ACHN (cell line): ENCODE measurements at places on chromosomes 7 and 10.
A peak's percentile ranks its signal among the peaks of the same experiment; 100 is the strongest.

DNA sequence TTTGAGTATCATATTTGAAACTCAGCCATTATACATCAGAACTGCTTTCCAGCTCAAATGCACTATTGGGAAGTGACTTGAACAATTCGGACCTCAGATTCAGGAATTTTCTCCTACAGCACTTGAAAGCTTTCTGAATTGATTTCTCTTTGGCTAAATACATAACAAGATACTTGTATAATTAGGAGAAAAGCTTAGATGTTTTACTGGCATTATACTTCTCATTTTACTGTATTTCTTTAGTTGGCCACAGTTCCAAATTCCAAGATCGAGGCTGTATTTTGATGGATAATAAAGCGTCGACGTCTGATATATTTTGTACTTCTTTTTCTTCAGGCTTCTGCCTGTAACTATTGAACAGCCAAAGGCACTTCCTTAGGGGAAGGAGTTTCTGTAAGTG lies 26.7 kb upstream of the LYZL2 start:
- DNase-seq = no peak

GRCh38 chr7:107582875-107583274 lies 2.8 kb downstream of the BCAP29 start:
- DNase-seq = no peak

GRCh38 chr10:131021969-131022368 lies 289.6 kb downstream of the TCERG1L start:
- DNase-seq = no peak

- DNase-seq = peak; percentile 38
These were observed 119.9 kb downstream of the MGMT start for GRCh38 chr10:129586898-129587443.

- DNase-seq = no peak
These were observed 31.4 kb upstream of the PAX2 start for GRCh38 chr10:100713859-100714565.

GRCh38 chr7:130367836-130368746 lies 12.2 kb upstream of the CPA1 start:
- DNase-seq = no peak

GRCh38 chr7:64581926-64582894 lies 19.3 kb upstream of the ZNF680 start:
- no peak for DNase-seq

DNA sequence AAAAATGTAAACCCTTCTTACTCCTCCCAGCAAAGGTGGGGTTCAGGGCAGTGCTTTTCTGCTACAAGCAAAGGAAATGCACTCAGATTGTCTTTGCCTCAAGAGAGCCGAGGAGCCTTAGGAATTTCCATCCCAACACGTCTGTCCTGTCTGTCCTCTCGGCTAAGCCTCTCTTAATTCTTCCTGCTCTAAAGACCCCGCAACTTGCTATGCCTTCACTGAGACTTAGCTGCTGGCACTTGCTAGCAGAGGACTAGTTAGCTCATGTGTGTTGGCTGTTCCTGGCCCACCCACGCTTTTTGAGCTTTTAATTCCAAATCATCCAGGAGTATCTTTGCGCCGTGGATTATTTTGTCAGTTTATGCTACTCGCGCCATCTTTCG lies 481 bp upstream of the NPM3 start:
- DNase-seq = peak; percentile 37

DNA sequence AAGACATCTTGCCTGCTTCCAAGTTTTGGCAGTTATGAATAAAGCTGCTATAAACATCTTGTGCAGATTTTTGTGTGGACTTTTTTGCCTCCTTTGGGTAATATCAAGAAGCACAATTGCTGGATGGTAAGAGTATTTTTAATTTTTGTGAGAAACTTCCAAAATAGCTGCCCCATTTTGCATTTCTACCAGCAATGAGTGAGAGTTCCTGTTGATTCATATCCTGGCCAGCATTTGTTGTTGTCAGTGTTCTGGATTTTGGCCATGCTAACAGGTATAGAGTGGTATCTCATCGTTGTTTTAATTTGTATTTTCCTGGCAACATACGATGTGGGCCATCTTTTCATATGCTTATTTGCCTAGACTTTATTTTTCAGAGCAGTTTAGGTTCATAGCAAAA lies 53.9 kb downstream of the BTAF1 start:
- no peak for DNase-seq

GRCh38 chr10:79447911-79448731 lies 2.7 kb upstream of the ZCCHC24 start:
- no peak for DNase-seq

GRCh38 chr10:5105626-5106025 lies 11.4 kb downstream of the AKR1C3 start:
- no peak for DNase-seq

GRCh38 chr10:122264436-122264835 lies 6.7 kb upstream of the BTBD16 start:
- peak; percentile 26 for DNase-seq

DNA sequence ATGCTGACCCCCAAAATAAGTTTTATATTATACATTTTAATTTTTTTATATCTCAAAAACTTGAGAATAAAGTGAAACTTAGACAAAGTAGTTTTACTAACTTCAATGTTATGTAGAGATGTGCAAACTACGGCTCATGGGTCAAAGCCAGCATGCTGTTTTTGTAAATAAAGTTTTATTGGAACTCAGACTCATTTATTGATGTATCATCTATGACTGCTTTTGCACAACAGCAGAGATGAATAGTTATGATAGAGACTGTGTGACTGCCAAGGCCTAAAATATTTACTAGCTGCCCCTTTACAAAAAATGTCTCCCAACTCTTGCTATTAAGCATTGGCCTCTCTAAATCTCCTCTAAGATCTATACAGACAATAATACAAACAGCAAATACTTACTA lies 12.4 kb downstream of the MTPN start:
- DNase-seq = no peak

DNA sequence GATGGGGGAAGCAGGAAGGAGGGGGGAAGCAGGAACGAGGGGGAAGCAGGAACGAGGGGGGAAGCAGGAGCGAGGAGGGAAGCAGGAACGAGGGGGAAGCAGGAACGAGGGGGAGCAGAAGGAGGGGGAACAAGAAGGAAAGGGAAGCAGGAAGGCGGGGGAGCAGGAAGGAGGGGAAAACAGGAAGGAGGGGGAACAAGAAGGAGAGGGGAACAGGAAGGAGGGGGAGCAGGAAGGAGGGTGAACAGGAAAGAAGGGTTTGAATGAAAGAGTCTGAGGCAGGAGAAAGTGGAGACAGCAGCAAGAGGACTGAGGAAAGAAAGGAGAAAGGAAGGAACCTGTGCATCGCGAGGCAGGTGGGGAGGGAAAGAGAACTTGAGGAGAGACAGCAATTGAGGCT lies 256.6 kb downstream of the PTEN start:
- no peak for DNase-seq

DNA sequence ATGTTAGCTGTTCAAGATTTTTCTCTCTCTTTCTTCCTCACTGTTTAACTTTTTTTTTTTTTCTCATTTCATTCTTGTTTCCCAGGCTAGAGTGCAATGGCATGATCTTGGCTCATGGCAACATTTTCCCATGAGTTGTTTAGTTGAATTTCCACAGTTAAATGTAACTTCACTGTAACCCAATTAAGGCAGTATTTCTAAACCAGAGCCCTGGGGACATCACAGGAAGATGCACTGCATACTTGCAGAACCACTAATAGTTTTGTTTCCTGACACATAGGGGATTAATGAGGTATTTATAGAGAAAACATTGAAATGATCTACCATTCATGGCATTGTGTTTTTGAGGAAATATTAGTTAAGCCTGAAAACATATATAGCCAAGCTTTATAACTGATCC lies 795.6 kb upstream of the GHITM start:
- DNase-seq = no peak

- DNase-seq = no peak
These were observed 37.9 kb downstream of the PALS2 start for GRCh38 chr7:24611130-24611529.

DNA sequence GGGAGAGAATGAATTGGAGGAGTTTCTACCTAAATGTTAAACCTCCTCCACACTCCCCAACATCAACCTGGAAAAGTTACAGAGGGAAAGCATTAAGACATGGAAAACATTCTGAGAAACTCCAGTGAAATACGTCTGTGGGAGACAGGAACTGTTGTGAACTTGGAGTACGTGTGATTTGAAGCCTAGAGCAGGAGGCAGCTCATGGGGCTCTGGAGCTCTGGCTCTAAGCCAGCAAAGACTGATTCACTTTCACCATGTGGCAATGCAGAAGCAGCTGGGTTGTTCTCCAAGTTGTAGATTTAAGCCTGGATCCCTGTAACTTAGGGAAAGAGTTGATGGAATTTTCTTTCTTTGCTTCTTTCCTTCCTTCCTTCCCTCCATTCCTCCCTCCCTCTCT lies 503.2 kb downstream of the NRG3 start:
- DNase-seq = no peak

DNA sequence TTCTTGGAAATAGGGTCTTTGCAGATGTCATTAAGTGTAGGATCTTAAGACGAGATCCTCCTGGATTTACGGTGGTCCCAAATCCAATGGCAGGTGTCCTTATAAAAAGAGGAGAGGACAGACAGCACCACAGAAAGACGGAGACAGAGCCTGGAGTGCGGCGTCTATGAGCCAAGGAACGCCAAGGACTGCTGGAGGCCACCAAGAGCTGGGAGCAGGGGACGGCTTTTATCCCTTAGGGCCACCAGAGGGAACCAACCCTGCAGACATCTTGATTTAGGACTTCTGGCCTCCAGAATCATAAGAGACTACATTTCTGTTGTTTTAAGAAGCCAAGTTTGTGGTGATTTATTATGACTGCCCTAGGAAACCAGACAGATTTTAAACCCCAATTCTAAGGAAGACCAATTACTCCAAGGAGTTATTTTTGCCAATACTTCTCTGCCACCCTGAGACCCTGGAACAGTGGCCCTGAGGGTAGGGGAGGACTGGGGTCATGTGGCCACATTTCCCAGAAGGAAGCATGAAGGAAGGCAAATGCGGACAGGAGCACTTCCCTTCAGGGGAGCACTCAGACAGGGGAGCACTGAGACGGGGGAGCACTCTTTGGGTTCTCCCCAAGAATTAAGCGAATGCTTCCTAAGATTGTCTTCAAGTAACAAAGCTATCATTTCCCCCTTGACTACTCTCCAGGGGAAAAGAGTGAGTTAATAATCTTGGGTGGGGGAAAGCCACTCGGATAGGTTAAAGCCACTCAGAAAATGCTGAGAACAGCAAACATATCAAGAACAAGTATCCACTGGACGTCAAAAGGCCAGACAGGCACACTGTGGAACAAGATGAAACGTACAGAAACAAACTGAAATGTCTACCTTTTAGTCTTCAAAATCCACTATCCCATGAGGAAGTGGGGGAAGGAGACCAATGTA lies 67.5 kb downstream of the CHST15 start:
- DNase-seq = peak; percentile 6

DNA sequence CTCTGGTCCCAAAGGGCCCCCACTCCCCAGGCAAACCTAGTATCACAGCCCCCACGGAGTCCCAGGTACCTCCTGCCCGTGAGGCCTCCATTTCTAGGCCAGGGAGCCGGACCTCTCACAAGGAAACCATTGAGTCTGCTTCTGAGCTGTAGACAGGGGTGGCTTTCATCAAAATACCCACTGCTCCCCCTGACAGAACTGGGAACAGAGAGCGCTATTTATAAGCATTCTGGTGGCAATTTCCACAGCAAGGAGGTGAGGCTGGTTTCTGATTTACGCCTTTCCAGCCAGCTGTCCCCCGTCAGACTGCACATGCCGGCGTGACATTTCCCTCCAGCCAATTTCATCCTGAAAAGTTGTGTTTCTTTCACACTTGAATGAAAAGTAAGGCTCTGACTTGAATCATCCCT lies 407.5 kb upstream of the PRKCQ start:
- no peak for DNase-seq

- no peak for DNase-seq
These were observed 56.5 kb downstream of the CCDC71L start for GRCh38 chr7:106604303-106604924.

DNA sequence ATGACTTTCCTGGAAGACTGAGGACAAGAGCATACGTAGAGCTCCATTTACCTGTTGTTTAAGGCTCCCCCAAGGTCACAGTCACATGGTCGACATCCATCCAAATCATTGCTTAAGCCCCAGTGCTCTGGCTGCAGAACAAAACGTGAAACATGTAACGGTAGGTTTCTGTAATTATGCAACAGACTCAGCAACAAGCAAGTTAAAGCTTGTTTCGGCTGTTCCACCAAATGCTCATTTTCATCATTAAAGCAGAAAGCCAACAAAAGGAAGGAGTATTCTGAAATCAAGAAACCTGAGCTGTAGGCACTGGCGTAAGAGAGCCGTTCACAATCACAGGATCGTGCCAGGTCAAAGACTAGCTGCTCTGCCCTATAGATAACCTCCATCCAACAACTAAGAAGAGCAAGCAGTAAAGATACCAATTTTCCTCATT lies 30.0 kb downstream of the LAMB1 start:
- no peak for DNase-seq

DNA sequence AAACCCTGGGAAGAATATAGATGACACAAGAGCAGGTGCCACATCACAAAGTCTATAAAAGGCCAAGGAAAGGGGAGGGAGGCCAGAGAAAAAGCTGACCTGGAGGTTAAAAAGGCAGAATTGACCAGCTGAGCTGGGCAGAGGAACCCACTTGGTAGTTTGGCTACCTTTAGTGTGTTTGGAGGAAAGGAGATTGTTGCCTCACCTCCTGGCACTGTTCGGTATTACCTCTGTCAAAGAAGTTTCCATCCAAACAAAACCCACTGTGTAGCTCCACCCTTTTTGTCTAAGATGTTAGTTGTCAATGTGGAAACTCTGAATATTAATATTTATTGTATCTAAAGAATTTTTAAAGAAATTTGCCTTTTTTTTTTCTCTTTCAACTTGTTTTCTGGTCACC lies 23.4 kb downstream of the ENTPD7 start:
- DNase-seq = peak; percentile 74

DNA sequence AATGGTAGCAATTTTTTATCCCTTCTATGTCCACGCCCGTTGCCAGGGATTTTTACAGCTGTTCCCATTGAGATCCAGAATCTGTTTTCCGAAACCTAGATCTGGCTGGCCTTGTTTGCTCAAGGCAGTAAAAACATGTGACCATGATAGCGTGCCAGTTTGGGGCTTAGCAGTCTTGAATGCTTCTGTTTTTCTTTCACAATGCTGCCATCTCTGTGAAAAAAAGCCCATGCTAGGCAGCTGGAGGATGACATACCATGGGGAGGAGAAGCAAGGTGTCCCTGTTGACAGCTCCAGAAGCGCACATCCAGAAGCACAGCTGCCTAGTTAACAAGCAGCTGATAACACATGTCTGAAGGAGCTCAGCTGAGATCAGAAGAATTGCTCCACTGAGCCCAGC lies 2.2 kb upstream of the ZNF92 start:
- no peak for DNase-seq
